ENCODE measurements at places on chromosomes 16 and 17.

DNA sequence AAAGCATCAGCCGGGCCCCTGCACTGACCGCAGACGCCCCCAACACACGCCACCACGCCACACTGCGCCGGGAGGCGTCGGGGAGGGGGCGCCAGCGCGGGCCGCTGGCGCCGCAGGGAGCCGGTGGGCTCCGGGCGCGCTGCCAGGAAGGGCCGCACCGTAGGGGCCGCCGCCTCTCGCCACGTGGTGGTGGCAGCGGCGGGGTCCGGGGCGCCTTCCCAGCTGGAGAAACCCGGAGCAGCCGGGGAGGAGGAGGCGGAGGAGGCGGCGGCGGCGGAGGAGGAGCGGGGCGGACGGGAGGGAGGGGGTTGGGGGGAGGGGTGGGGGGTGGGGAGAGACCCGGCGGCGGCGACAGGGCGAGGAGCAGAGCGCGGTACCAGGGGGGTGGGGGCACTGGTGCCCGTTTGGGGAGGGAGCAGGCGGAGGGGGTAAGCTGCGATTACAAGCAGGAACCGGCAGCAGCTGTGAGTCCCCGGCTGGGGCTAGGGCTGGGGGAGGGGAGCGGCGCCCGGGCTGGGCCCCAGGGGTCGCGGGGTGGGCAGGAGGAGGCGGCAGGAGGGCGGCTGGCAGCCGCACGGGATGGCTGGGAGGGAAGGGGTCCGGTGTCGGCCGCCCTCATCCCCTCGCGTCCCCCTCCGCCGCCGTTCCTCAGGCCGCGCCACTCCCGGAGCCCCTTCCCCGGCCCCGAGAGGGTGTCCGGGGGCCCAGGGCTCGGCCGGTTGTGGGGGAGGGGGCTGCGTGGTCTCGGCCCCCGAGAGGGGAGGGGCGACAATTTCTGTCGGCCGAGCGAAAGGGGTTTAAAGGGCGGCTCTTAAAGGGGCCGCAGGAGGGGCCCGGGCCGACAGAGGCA is at the start of gene TBKBP1:
TBKBP1 (plus strand) TSS at position 431 of the 850 bp plus-strand sequence. CDS start 1,952 bp downstream, outside the sequence.
- DNase-seq: no peak

DNA sequence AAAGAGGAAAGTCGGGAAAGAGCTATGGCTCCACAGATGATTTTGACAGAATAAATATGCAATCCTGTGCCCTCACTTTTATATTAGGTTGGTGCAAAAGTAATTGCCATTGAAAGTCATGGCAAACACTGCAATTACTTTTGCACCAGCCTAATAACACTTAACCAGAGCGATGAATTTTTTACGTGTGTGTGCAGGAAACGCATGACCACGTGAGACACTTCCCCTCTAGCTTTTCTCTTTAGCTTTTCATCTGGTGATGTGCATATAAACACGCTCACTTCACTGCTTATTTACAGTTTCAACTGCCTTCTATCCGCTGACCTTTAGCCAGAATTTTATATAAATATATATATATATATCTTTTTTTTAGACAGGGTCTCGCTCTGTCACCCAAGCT is 216.3 kb upstream of the PSMD7 start:
- DNase-seq: no peak

DNA sequence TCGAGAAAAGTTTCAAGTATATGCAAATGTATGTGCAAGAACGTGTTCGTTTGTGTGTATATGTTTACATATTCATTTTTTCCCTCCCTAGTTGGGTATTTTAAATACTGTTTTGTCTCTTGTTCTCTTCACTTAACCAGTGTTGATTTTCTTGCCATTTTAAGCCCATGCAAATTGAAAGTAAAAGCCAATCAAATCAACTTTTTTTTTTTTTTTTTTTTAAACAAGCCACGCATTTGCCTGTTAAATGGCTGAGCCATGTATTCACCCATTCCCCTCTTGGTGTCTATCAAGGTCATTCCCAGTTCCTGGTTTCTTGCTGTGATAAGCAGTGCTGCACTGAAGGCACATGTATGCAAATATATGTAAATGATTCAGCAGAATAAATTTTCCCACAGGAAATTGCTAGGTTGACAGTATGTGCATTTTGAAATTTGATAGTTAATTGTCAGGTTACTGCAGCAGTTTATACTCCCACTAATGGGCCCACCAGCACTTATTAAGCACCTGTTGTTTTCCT is 12.2 kb downstream of the ABCC1 start:
- no peak for DNase-seq

GRCh38 chr16:57741660-57742191 is 6.2 kb downstream of the KATNB1 start:
- no peak for DNase-seq

DNA sequence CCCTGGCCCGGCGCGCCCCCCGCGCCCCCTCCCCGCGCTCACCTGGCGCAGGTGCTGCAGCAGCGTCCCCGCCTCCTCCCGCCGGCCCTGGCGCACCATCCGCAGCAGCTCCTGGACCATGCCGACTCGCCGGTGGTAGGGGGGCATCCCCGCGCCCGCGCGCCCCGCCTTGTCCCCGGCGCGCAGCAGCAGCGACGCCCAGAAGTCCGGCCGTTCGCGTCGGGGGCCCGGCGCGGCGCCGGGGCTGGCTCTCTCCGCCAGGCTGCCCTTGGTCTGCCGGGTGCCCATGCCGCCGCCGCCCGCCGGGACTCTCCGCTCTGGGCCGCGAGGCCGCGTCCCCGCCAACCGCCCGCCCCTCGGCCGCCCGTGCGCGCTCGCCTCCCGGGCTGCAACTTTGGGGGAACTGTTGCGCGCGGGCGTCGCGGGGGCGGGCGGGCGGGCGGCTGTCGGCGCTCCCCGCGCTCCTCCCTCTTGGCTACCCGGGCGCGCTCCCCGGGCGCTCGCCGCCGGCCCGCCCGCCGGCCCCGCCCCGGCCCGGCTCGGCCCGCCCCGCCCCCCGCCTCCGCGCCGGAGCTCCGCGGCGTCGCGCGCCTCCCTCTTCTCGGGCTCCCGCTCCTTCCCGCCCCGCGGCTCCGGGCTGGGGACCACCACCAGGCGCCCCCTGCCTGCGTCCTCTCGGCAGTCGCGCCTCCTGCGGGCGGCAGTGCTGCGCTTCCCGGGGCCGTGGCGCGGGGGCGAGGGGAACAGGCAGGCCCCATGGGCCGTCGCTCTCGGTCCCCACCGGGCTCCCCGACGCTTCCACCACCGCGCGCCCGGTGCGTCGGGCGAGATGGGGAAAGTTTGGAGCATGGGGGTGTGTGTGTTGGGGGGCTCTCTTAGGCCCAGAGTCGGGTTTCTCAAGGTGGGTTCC is at the start of gene LRRC75A:
LRRC75A (minus strand) TSS at position 491 of the 910 bp plus-strand sequence; CDS start at position 288, 203 bp downstream.
- DNase-seq: no peak

GRCh38 chr17:67518876-67519275 is 141.8 kb downstream of the PITPNC1 start:
- no peak for DNase-seq

GRCh38 chr16:28091656-28092055 is 28.1 kb upstream of the GSG1L start:
- DNase-seq: no peak

- no peak for DNase-seq
These were observed 17.7 kb upstream of the TOM1L1 start for GRCh38 chr17:54882950-54883349.

- DNase-seq: no peak
These were observed 521.7 kb upstream of the EEF2KMT start for GRCh38 chr16:5619304-5619703.

GRCh38 chr17:76789235-76789788 is 51.4 kb downstream of the MFSD11 start:
- no peak for DNase-seq

GRCh38 chr17:80908776-80909175 is 82.9 kb upstream of the CHMP6 start:
- DNase-seq: no peak

DNA sequence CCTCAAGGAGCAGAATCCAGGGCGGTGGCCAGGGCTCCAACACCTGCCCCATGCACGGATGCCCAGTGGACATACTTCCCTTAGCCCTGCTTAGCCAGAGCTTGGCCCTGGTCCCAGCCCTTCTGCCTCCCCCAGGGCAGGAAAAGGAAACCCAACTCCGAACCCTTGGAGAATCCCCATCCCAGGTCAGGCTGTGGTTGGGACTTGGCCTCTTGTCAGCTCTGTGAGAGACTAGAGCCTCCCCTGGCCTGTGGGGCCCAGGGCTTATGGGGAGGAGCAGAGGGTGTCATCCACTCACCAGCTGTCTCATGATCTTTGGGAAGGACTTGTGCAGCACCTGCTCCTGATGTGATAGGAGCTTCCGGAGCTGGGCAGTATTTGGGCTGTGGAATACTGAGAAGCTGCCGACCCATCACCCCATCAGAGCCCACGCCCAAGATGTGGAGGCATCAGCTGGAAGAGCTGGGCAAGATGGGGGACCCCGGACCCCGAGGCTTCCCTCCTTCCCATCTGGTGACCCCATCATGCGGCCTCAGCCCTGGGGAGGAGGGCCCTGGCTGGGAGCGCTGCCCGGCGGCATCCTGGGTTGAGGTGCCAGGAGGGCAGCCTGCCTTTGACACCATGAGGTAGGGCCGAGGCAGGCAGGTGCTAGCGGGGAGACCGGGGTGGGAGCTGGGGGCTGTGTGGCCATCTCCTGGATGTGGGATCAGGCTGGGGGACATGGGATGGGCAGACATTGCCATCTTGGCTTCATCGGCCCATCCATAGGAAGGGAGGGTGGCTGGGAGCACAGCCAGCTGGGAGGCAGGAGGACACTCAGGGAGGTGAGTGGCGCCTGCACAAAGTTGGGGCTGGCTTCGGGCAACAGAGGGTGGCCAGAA is 45.1 kb downstream of the TNFRSF13B start:
- no peak for DNase-seq

DNA sequence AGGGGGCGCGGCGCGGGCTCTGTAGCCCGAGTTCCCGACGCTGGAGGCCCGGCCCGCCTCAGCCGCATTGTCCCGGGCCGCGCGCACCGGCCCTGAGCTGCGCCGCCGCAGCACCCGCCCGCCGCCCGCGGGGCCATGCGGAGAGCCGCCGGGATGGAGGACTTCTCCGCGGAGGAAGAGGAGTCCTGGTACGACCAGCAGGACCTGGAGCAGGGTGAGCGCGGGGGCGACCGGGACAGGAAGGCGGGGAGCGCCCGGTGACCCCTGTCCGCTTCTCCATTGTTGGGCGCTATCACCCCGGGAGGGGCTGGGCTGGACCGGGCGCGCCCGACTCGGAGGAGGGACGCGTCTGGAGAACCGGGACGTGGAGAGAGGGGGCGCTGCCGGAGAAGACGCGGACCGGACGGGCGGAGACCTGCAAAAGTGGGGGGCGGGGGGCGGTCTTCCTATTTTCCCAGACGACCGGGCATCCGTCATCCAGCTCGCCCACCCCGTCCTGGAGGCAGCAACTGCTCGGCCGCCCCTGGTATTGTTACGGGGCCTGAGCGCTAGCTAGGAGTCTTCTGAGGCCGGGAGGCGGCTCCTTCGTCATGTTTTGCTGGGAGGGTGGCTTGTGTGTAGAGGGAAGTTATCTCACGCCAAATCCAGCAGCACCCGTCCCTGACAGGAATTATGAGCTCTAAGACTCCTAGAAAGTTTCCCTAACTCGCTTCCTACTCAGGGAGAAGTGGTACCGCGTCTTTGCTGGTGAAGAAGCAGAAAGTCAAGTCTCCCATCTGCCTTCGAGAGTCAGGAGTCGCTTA is 678 bp downstream of the CDR2L start:
- no peak for DNase-seq

DNA sequence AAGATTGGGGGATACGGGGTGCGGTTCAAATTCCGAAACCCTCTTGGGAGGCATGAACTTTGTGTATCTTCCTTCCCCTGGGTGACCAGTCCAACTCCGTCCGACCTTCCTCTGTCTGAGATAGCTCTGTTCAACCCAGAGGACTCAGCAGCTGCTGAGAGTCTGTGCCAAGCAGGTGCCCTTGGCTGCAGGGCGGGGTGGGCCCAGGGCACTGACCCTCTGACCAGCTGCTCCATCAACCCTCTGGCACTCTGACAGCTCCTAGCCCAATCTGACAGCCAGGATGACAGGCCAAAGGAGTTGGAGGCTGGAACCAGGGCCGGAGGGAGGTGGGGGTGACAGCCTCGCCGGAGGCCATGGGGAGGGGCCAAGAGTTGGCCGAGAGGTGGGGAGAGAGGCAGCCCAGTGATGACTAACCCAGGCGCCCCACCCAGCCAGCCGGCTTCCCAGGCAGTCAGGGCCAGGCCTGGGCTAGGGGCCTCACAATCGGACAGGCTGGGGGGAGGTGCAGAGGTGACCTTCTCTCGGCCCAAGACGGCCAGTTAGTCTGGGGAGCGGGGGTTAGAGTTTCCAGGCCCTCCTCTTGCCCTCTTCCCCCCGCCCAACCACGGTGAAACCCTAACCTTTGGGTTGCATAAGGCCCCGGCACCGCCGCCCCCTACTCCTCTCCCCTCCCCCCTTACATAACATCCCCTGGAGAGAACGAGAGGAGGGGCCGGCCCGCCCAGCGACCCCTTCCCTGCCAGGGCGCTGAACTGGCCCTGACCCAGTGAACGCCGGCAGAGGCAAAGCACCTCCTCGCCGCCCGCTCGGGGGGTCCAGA is 5.0 kb upstream of the TLCD2 start:
- no peak for DNase-seq

DNA sequence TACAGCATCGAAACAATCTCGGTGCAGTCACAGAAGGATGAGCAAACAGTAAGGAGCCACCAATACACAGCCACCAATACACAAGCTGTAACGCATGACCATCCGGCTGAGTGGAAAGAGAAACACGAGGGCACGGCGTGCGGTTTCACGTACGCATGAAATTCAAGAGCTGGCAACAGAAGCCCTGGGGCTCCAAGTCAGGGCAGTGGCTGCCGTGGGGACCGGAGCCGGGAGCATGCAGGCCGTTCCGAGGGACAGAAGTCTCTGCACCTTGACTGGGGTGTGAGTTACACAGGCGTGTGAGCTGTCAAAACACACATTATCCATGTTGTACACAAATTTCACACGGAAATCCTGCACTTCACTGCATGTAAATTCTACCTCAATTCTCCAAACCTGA is 50.6 kb upstream of the METRNL start:
- DNase-seq: no peak

DNA sequence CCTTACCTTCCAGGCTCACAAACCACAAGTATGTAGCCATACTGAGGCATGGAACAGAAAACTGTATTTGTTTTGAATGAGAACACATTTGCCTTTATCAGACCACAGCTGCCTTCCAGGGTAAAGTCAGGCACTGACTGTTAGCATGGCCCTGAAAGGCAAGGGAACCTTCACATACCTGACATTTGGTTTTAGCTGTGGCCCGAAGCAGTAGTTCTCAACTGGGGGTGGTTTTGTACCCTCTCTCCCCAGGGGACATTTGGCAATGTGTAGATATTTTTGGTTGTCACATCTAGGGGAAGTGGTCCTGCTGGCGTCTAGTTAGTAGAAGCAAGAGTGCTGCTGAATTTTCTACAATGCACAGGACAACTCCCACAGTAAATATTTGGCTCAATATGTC is 9.2 kb downstream of the HERPUD1 start:
- no peak for DNase-seq

DNA sequence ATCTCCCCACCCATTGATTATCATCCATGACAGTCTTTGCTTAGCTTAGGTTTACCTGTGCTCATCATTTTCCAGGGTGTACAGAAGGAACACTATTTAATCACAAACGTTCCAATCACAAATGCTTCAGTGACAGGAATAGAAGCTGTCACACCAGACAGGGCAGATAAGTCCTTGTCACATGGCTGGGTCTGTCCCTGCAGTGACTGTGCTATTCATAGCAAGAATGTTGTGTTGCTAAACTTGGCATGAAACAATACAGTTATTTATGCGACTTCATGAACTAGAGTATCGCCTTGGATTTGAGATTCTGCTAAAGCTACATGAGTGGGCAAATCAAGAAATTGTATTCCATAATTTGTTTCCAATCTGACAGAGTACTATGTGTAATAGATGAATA is 108.4 kb downstream of the CDH13 start:
- no peak for DNase-seq
